ENCODE measurements at places on chromosomes 12 and 14. TPM values are rescaled to one million over a fixed set of nuclear protein-coding genes. Genes with fewer than 3 reads are reported as not detected.

Gene CATSPERB
- not detected for total RNA-seq

Gene EIF2S3B
- total RNA-seq, result 1.5 TPM

Gene TEX52
- not detected for total RNA-seq

Gene COCH
- total RNA-seq, result 0.57 TPM

Gene LHX5
- total RNA-seq, result not detected

Gene NKX2-1
- total RNA-seq, result not detected

Gene PLEKHG3
- total RNA-seq, result 5.1 TPM

Gene APOF
- total RNA-seq, result not detected

All from thoracic aorta endothelial cell (primary cell).